NCI-H1694 treated with DMSO at 0.1 percent for 48 hours (cell line): ENCODE measurements at places on chromosomes 7 and 10.

DNA sequence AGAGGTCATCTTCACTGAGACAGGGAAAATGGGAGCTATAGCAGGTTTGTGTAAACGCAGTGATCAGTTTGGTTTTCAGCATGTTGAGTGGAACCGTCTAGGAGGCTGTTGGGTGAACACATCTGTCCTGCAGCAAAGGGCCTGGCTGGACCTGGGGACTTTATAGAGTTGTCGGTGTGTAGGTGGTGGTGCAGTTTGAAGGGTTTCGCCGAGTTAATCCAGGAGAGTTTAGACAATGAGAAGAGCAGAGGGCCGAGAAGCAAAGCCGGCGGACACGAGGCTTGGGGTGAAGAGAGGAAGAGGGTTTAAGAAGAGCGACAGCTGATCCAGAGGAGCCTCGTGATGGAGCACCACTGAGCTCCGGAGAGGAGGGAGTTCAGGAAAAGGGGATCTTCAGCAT is 39.1 kb downstream of the IL15RA start:
- no peak for DNase-seq

DNA sequence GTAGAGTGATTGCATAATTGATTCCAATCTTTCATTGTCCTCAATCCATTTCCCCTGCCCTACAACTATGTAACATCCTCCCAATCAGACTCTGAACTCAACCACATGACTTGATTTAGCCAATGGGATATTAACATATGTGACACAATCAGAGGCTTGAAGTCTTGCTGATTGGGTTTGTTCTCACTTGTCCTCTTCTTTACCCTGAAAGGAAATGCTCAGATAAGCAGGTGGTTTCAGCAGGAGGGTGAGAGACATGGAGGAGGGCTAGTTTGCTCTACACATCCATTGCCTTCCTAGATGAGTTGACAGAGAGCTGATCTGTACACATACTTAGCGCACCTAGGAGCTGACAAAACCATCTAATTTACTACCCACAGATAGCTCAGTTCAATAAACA is 669.4 kb downstream of the NRG3 start:
- no peak for DNase-seq

GRCh38 chr7:132590162-132590561 is 13.9 kb upstream of the PLXNA4 start:
- no peak for DNase-seq

DNA sequence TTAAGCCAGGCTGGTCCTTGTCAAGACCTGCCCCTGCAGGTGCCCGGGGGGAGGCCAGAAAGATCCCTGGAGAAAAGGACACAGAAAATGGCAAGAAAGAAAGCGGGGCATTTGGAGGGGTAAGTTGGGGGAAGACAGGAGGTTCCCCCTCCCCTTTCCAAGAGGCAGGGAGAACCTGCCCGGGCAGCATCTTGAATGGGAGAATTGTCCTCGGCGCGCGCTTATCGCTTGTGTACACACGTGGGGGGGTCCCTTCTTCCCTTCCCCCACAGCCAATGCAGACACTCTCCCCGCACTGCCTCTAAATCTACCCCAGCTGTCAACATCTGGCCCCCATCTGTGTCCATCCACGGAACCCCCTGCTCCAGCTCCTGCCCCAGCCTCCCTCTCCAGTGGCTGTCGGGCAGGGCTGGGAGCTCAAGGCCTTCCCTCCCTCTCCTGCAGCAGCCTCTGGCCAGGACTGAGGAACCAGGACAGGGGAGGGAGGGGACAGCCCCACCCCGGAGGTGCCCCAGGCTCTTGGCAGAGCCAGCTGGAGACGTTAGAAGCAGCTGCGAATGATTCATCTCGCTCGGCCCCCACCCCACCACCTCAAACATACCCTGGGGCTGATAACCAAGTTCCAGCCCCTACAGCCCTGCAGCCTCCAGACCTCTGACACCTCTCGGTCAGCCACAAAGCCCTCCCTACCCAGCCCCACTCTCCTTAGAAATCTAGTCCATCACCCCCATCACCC is 25.3 kb downstream of the EPHB4 start:
- no peak for DNase-seq

- no peak for DNase-seq
Observed at GRCh38 chr7:35565927-35566326, 129.0 kb downstream of the HERPUD2 start.
